ENCODE measurements at places on chromosomes 13 and 19.

DNA sequence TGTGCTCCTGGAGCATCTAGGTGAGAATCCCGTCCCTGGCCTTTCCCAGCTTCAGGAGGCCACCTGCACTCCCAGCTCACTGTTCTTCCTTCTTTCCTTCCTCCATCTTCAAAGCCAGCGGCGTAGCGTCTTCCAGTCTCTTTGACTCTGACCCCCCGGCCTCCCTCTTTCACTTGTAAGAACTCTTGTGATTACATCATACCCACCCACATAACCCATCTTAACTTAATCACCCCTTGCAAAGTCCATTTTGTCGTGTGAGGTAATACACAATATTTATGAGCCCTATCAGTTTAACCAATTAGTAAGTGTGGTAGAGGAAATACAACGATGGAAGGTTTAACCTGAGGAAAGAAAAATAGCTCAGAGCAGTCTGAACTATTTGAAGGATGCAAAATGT, 4.6 kb upstream of the CDC16 start:
- DNase-seq, result no peak

- DNase-seq, result no peak
Observed at GRCh38 chr13:33092073-33092987, 76.1 kb downstream of the KL start.

DNA sequence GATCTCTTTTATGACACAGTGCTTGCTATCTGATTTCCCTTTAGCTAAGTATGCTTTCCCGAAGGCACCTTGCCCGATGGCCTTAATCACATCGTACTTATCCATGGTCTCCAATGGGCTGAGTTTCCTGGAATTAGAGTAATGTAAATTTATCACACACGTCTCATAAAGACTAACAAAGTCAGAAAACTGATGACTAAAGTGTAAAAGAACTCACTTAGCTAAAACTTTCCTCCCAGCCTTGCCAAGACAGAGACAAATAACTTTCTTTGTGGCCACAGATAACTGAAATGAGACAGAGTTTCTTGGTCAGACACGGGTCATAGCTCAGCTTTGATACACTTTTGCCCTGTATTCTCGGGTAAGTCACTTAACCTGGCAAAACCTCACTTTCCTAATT, 1.5 kb downstream of the NEK5 start:
- DNase-seq, result no peak

DNA sequence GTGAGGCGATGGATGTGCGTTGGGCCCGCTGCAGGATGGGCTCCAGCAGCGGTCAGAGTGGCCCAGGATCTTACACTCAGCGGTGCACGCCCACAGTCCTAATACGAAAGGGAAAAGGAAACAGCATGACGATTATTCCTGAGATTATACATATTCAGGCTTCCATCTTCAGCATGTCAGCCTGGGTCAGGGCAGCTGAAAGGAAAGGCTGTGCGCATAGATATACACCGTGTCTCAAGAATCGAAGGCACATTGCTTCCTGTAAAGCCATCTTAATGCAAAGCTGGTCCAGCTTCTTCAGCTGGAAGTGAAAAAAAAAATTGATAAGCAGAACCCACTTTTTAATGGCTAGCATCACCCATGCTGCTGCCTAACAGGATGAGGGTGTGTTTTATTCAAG, 3.6 kb downstream of the PCDH8 start:
- DNase-seq, result no peak

GRCh38 chr13:75055296-75055695, 426.7 kb downstream of the TBC1D4 start:
- DNase-seq, result no peak

DNA sequence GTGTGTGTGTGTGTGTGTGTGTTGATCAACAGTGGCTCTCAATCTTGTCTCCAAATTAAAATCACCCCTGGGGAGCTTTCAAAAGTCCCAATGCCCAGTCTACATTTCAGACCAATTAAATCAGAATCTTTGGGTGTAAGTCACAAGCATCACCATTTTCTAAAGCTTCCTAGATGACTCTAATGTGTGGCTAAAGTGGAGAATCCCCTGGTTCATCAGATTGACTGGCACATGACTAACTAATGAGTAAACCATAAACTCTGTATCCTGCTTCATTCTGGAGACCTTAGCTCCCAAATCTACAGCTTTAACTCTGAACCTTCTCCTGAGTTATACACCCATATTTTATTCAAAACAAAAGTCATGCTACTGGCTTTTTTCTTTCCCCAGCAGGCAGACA, 131.3 kb downstream of the SUCLA2 start:
- DNase-seq, result no peak

DNA sequence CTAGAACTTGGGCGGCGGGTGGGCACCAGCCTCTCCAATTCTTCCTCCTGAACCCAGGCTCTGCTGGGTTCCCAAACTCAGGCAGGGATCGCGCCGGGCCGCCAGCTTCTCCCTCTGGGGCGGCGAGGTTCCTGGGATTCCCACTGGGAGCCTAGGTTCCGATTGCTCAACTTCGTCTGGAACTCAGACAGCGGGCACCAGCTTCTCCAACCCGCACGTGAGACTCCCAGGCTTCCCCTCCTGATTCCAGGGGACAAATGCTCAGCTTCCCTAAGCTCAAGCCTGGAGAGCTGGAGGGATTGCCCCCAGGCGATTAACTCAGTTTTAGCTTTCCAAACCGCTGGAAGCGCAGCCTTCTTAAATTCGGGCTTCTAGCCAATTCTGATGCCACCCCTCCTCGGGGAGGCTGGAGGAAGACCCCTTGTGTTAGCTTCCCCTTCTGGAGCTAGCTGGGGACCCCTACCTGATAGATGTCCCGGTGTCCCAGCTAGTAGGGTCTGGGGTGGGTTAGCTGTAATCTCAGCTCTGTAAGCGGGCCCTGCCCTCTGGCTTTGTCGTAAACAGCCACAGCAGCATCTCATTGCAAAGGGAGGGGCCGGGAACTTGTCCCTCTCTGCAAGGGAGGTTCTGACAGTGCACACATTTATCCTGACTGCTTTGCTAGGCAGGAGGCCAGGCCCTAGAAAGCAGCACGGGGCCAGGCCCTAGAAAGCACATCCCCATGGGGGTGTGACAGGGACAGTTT, 671 bp downstream of the MCOLN1 start:
- no peak for DNase-seq

DNA sequence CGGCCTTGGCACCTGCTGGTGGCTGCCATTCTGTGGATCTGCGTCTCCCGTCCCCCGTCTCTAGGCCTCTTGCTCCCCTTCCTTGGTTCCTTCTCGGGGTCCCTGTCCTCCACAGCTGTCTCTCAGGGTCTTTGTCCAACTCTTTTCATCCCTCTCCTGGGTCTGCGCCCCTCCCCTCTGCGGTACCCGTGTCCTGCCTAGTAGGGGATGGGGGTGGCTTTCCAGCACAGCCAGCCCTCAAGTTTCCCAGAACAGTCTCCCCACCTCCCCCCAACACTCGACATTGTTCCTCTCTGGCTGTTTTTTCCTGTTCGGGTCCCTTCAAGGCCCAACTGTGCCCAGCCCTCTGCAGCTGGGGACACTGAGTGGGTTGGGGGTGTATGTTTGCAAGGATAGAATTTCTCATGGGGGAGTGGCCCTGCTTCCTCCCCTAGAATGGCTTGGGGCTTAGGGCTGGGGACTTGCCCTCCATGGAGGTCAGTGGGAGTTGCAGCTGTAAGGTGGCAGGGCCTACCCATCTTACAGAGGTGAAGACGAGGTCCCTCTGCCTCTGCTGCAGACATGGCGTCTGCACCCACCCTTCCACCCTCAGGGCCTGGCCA, 762 bp upstream of the ADM5 start:
- DNase-seq, result no peak

GRCh38 chr13:111436446-111436845, 116.0 kb downstream of the TEX29 start:
- no peak for DNase-seq

DNA sequence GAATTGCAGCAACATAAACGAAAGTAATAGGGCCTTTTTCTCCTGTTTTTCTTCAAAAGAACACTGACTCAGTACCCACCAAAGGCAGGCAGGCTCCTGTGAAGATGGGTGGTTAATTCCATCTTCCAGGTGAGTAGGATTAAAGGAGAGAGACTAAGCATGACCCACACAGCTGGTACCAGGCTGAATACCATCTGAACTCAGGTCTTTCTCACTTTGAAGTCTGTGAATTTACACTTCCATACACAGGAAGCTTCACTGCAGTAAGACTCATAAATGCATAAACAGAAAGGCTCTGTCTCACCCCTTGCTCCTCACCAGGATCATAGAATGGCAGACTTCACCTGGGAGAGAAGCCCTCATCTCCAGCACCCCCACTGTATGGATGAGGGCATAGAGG, 194.6 kb downstream of the KLF12 start:
- no peak for DNase-seq

- no peak for DNase-seq
Observed at GRCh38 chr19:7965259-7965841, 21.9 kb upstream of the TIMM44 start.

- DNase-seq, result no peak
Observed at GRCh38 chr19:42576241-42576640, 18.5 kb downstream of the CEACAM8 start.

GRCh38 chr13:45327253-45327955, 13.6 kb downstream of the TPT1 start:
- peak; percentile 25 for DNase-seq

DNA sequence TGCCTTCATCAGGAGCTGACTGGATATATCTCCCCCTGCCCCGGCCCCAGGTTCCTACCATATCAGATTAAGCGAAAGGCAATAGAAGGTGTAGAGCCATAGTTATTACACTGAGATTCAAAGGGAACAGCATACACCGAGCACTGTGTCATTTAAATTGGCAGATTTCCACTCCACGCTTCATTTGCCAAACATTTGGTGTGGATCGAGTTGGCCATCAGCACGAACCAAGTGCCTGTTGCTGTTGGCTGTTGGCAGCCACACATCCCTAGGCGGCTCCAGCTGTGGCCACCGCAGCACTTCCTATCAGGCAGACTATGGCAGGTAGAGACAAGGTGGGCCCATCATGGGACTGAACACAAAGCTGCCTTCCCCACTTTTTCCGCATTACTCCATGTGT, 115.8 kb downstream of the CCNA1 start:
- no peak for DNase-seq

DNA sequence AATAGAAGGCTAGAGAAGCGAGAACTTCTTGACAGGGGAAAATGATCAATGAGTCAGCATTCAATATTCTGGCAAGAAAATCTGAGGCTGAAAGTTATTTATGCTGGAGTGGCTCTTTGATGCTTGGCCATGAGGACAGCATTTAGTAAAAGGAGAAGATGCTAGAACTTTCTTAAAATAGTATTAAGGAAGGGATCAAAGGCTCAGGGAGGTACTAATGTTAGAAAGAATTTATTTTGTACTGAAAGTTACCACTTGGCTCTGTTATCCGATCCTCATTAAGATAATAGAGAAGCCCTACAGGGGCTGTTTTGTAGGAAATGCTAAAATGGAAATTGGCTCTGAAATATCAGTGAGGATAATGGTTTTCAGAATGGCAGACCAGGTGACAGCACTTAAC, 1774.6 kb upstream of the PCDH20 start:
- DNase-seq, result no peak

DNA sequence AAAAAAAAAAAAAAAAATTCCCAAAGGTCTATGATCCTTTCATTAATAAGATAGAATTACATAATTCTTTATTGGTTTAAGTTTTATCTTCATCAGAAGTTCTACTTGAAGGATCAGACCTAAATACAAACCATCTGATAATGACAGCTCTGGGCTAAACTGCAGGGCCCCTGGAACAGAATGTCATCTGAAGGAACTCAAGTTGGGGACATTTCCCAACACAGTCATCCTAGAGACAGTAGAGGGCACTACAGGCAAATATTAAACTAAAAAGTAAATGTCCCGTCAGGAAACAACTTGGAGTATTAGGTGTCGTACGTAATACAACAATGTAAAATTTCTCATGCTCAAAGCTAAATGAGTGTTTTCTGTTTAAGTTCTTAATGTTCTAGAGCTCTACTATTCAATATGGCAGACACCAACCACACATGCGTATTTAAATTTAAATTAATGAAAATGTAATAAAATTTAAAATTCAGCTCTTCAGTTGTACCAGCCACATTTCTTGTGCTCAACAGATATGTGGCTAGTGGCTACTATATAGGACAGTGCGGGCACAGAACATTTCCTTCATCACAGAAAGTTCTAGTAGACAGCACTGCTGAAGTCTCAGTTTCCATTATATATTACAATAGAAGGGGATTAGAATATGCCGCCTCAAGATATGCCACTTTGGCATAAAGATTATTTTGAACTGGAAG, 21.8 kb upstream of the NAXD start:
- DNase-seq, result peak; percentile 53

- no peak for DNase-seq
Observed at GRCh38 chr19:38265213-38265861, 964 bp downstream of the SPINT2 start.

DNA sequence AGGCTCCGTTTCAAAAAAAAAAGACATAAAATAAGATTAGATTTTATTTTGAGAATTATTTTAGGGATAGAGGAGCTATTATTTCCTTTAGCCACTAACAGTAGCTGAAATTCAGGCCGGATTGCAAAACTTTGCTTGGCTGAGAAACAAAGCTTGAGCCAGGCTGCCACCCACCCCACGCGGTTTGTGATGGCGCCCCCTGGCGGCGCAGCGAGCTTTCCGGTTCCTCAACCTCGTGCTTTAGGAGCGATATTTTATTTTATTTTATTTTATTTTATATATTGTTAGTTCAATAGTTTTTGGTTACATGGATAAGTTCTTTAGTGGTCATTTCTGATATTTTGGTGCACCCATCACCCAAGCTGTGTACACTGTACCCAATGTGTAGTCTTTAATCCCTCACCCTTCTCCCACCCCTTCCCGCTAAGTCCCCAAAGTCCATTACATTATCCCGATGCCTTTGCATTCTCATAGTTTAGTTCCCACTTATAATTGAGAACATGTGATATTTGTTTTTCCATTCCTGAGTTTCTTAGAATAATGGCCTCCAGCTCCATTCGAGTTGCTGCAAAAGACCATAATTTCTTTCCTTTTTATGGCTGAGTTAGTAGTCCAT, 19.8 kb upstream of the CEACAM4 start:
- peak; percentile 66 for DNase-seq

DNA sequence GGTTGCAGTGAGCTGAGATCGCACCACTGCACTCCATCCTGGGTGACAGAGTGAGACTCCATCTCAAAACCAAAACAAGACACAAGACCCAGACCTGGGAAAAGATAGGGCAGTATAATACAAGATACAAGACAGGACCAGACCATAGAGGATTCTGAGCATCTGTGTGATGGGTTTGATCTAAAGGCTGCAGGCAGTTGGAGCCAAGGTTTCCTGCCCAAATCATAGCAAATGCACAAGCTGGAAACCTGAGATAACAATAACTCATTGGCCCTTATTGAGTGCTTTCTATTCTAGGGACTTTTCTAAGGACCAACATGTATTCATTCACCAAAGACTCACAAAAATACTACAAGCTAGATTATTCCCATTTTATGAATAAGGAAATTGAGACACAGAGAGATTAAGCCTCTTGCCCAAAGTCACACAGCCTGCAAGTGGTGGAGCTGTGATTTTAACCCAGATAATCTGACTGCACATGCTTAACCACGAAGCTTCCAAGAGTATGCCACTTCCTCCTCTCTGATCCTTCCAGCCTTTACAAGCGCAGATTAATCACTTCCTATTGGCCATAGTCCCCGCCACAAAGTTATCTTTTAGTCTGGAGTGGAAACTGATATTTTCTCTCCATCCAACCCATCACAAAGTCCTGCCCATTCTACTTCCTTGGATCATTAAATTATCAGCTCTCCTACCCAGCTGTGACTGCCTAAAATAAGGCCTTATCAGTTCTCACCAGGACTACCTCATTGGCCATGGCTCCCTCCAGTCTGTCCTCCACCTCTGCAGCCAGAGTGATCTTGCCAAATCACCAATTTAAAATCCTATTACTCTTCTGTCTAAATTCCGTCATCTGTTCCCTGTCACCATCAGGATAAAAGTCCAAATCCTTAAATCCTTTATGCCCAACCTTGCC, 147.2 kb downstream of the FLT1 start:
- DNase-seq, result peak; percentile 9

All from activated CD4-positive, alpha-beta T cell treated with anti-CD3 and anti-CD28 coated beads, Interleukin-2, Interleukin-6, amounts not matched to agents 100 ng/mL and 50 ng/mL, durations not matched to agents 16 hours and 8 hours (primary cell).